AG08395 (cell line): ENCODE measurements at places on chromosomes 5 and 9.

- no peak for DNase-seq
Observed at GRCh38 chr5:97250113-97250512, 67.1 kb upstream of the RIOK2 start.

GRCh38 chr9:95336281-95336680 lies 18.8 kb upstream of the FANCC start:
- DNase-seq, result no peak

DNA sequence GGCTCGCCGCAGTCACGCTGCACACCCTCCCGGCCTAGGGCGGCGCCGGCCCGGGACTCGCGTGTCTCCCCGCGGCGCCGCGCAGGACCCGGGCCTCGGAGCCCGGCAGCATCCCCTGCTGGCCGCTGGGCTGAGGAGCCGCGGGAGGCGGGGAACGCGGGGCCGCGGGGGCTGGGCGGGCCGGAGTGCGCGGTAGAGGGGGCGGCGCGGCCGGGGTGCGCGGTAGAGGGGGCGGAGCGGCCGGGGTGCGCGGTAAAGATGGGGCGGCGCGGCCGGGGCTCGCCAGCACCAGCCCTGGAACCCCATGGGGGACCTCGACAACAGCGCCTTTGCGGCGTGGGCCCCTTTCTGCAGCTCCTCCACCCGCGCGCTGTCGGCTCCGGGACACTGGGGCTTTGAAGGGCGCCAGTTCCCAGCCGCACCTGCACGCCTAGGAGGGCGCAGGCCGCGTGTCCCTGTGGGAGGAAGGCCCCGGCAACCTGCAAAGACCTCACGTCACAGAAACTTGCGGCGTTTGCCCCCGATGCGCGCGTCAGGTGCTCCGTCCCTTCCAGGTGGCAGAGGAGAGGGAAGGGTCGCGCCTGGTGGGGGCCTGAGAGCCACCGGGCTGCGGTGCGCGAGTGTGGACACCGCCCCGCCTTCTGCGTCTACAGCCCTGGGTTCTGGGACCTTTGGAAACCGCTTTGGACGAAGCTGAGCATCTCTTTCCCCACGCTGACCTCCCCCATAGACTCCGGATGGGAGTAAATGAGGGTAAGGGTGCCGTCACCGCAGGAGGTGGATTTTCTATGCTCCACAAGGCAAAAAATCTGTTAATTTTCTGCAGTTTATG lies 49.6 kb downstream of the NSUN2 start:
- peak; percentile 61 for DNase-seq

GRCh38 chr9:113633782-113634595 lies 170.5 kb downstream of the RGS3 start:
- DNase-seq, result no peak

GRCh38 chr5:116415989-116416388 lies 158.6 kb downstream of the SEMA6A start:
- no peak for DNase-seq

DNA sequence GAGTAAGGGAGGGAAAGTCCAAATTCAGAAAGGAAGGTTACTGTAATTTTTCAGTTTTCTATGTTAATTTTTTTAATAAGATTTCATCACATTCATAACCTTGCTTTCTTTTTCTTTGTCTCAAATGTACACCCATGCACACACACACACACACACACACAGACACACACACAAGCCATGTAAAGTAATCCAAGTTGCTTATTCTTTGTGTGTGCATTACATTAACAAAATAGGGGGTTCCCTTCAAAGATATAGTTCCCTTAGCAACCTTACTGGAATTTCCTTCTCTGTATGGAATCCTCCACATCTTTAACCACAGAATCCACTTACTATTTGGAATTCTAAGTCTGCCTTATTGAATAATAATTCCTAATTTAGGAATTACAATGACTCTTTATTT lies 32.7 kb downstream of the ZNF366 start:
- DNase-seq, result no peak

DNA sequence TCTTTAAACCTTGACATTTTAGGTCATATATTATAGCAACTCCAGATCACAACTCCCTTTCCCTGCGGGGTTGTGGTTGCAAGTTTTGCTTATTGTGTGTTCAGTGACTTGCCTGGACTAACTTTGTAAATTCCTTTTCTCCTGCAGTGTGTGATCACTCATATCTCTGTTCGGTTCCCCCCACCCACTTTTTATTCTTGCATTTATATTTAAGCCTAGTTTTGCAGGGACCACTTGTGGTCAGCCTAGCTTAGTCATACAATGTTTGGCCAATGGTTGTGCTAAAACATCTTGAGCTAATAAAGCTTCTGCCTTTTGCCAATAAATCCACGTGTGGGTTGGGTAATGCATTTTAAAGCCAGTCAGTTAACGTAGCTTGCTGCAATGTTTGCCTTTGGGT lies 146.5 kb upstream of the IRX4 start:
- no peak for DNase-seq

GRCh38 chr5:16229357-16229940 lies 49.9 kb upstream of the MARCHF11 start:
- no peak for DNase-seq

- DNase-seq, result no peak
Observed at GRCh38 chr5:136005476-136005875, 23.3 kb upstream of the TGFBI start.

DNA sequence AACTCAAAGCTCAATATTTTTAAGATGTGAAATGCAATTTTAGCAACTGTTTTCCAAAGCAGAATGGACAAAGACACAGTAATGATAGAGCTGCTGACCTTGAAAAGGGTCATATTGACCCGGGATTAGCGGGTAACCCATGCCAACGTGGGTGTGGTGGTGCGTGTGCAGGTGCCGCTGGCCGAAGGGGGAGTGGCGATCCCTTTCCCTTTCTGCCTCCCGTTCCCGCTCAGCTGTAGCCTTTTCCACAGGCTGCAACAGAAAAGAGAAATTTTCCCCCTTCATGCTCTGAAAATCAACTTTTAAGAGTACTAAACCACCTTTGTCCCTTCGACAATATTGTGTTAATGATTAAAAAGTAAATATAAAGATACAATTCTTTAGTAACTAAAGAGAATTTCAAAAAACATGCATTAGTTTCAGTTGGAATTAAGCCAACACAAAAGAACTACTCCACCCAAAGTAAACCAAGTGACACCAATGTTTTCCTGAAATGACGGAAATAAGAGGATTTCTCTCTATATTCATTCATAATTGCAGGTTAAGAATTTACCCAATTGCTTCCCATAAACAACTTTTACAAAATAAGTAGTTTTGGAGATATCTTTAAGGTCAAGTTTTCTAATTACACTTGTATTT lies 105.2 kb downstream of the ZNF608 start:
- DNase-seq, result no peak

DNA sequence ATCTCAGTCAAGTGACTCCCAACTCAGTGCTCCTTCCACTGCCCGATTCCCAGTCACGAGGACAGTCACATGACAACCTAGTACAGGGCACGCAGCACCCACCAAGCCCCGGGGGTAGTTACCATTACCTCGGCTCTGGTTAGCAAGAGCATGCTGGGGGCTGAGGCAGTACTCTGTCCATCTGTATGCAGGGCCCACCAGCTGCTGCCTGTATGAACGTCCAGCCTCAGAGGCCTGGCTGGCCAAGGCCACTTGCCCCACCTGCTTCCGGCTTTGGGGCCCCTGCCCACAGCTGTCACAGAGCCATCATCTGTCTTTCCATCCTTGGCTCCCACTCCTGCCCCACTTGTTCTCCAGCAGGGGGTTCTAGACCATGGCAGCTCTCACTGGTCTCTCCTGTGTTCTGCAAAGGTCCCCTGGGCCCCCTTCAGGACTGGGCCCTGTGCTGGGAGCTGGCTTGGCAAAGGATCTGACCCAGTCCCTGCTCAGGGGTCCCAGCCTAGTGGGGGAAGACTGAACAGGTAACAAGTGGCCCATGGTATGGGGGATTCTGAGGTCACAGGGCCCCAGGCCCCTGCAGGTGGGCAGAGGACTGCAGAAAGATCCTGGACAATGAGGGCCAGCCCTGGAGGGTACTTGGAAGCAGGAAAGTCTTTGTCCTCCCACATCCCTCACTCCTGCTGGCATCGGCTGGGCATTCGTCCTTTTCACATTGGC lies 3.3 kb downstream of the RPL35 start:
- DNase-seq, result no peak

GRCh38 chr9:131693651-131694597 lies 46.0 kb downstream of the RAPGEF1 start:
- no peak for DNase-seq

DNA sequence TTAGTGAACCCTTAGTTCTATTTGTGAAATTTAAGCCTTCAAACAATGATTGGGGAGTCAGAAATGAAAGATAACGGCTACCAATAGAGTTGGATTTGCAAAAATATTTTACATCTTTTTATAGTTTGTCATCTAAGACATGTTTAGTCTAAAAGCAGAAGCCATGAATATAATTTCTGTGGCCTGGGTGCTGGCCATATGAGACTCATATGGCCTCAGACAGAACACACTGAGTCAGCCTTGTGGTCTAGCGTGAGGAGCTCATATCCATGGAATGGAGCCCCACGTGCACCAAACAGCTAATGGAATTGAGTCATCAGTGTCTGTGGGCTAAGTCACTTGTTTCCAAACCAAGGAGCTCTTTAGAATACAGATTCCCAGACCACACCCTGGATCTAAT lies 240.7 kb upstream of the NREP start:
- peak; percentile 95 for DNase-seq

GRCh38 chr5:169412831-169413230 lies 111.9 kb upstream of the SLIT3 start:
- no peak for DNase-seq

GRCh38 chr9:6579613-6580012 lies 65.9 kb downstream of the GLDC start:
- DNase-seq, result no peak

DNA sequence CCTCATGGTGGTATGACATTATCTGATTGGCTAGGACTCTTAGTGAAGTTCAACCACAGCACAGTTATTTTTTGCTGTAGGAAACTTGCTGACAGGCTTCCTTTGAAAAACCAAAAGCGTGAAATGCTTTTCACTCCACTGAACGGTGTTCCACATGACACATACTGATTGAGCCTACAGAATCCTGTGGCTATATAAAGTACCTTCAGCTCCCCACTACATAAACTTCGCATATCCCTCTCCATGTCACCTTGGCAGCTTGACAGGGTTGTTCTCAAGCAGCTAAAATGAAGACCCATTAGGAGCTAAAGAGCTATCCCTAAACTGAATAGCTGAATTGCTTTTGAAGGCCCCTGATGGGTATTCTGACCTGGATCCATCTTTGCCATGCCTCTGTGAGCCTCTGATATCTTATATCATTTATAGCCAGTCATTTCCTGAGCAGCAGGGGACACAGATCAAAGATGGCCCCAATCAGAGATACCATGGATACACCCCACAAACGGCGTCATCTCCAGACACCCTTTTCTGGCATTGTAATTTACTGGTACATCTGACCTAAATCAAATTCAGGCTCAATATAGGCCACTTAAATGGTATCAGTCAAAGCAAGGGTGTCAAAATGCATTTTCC lies 91.5 kb downstream of the APBA1 start:
- no peak for DNase-seq

DNA sequence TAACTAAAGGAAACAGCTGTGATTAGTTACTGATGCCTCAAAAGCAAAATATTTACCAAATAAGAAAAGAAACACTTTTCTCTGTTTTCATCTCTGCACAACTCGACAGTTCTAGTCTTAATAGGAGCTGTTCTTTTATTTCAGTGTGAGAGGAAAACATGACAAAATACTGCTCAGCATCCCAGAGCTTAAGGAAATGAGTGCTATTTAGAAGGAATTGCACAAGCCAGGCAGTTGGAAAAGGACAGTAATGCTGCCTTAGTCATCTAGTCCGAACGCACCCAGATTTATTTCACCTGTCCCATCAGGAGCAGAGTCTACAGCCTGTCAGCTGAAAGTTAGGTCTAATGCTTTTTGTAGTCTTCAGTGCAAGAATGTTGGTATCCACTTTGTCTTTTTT lies 12.3 kb downstream of the ZCCHC9 start:
- no peak for DNase-seq

DNA sequence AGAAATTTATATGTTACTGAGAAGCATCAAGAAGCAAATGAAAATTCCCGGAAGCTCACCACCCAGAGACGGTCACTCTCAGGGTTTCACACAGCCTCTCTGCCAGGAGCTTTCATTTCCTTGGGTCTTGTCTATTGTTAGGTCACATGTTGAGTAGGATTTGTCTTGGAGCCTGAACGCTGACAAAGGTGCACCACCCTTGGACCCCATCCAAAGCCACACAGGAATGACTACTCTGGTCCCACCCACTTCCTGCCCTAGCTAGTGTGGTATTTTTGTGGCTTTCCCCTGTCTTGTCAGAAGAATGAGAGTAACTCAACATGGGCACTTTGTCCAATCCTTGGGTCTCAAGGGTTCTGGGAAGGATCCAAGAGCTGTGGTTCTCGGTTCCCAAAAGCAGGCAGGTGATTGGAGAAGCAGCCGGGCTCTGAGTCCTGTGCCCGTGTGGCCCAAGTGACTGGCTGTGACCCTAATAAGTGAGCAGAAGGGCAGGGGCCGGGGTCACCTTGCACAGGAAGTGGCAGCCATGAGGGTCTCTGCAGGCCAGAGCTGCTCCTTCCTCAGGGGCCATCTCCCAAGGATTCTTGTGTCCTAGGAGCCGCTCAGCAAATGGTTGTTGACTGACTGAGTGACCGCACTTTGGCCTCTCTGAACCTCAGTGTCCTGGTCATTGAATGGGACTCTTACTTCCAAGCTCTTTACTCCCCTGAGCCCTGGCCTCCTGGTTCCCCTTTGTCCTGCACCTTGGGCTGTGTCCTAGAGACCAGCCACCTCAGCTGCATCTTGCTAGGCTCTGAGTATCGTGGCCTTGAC lies 6.9 kb downstream of the FGD3 start:
- peak; percentile 32 for DNase-seq

GRCh38 chr9:123191680-123192079 lies 76.7 kb downstream of the STRBP start:
- no peak for DNase-seq

GRCh38 chr9:121353241-121354061 lies 16.6 kb downstream of the STOM start:
- DNase-seq, result no peak

- DNase-seq, result peak; percentile 32
Observed at GRCh38 chr5:145697251-145697990, 137.7 kb downstream of the PRELID2 start.

DNA sequence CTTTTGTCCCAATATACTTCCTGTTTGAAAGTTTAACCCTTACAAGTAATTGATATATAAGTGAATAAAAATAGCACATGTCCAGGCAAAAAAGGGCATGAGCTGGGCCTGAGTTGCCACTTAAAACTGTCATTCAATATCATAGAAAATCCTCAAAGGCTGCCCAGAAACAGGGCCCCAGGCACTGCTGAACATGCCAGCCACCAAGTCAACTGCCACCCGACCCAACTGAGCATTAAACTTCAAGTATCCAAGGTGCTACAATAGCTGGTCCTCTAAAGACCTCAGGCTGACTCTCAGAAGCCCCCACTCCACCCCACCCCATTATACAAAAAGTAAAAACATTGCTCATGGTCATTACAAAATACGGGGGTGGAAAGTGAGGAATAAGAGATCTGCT lies 83.7 kb downstream of the CEMIP2 start:
- no peak for DNase-seq
